ENCODE measurements at places on chromosomes 12 and 14.

GRCh38 chr12:92356425-92356824 is 210.8 kb upstream of the BTG1 start:
- no peak for DNase-seq

DNA sequence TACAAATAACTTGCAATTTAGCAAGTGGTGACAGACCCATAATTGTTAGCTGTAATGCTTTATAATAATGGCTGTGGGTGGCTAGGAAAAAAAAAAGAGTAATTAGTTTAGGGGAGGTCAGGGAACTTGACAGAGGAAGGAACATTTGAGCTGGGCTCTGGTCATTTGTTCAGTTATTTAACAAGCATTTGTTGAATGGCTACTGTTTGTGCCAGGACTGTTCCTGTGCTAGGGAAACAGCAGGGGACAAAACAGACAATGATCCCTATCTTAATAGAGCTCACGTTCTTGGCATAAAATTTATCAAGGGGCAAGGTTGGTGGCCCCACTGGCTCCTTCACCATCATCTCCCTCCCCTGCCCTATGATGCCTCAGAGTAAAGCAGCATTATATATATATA is 18.5 kb downstream of the CHST11 start:
- no peak for DNase-seq

GRCh38 chr14:69318241-69318640 is 58.3 kb downstream of the GALNT16 start:
- no peak for DNase-seq

- DNase-seq, result no peak
Measured at GRCh38 chr12:92032101-92032500, 113.5 kb downstream of the BTG1 start.

GRCh38 chr14:65282896-65283253 is 129.7 kb upstream of the FUT8 start:
- DNase-seq, result no peak

- DNase-seq, result no peak
Measured at GRCh38 chr12:109589691-109590245, 16.2 kb downstream of the MVK start.

DNA sequence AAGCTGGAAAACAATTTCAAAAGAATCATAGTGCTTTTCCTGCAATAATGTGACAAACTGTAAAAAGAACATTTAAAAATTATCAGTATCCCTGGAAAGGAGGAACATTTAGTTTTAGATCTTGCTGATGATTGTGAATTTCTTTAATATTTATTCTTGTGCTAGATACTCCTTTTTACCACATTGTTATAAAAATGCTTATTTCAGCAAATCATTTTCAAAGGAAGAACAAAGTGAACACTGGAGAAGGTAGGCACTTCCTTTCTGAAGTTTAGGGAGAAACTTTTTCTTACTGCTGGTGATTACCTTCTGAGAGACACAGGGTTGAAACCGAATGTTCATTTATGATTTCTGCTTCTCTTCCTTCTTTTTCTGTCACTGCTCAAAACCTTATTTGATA is 45.1 kb upstream of the C12orf75 start:
- no peak for DNase-seq

DNA sequence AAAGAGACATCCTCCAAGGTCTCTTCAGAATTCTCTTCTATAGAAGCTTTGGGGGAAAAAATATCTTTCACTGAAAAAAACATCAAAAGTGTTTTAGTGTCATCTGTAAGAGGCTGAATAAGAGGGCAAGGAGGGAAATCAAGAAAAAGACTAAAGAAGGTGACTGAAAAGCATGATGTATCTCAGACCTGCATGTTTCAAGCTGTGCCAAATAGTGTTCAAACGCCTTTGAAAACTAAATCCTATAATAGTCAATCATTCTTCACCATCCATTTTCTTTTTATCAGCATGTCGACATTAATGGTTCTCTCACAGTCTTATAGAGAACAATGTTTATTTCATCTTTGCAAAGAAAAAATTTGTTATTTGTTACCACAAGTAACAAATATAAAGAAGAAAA is 94.5 kb downstream of the CEP128 start:
- DNase-seq, result no peak

- no peak for DNase-seq
Measured at GRCh38 chr12:26728205-26729050, 104.6 kb downstream of the ITPR2 start.

GRCh38 chr12:132904718-132905328 is 17.4 kb upstream of the CHFR start:
- DNase-seq, result no peak

- no peak for DNase-seq
Measured at GRCh38 chr12:95789126-95790032, 1.2 kb downstream of the NTN4 start.

DNA sequence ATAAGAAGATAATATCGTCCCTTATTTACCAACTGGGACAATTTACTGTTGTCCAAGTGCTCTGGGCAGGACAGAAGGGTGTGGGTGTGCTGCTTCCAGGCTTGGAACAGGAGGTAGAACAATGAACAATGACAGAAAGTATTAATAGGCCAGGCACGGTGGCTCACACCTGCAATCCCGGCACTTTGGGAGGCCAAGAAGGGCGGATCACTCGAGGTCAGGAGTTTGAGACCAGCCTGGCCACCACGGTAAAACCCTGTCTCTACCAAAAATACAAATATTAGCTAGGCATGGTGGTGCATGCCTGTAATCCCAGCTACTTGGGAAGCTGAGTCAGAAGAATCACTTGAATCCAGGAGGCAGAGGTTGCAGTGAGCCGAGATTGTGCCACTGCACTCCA is 2.5 kb downstream of the IFI27 start:
- no peak for DNase-seq

- no peak for DNase-seq
Measured at GRCh38 chr12:33423706-33424105, 15.9 kb downstream of the SYT10 start.

GRCh38 chr12:112194601-112195247 is 69.4 kb downstream of the TRAFD1 start:
- DNase-seq, result no peak

DNA sequence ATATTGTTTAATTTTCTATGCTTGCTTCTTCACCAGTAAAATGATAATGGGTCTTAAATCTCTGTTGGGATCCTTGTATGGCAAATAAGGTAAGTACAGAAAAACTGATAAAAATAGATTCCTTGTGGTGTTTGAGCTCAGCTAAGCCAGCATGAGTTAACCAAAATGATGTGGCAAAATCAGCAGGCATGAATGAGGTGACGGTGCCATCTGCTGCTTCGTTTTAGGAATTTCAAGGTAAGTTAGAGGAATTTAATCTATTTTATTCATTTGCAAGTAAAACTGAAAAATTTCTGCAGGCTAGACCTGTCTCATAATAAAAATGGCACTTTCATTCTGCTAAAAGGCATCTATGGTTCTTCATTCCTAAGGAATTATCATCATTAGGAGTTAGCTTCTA is 10.0 kb upstream of the CLEC7A start:
- no peak for DNase-seq
